NCI-H1048 (cell line): ENCODE measurements at places on chromosomes 1 and 21.

GRCh38 chr1:212621949-212622305 is 13.4 kb downstream of the ATF3 start:
- no peak for DNase-seq

GRCh38 chr1:224373008-224373590 is 16.4 kb downstream of the CNIH4 start:
- no peak for DNase-seq

- no peak for DNase-seq
These were observed 81.1 kb upstream of the GREM2 start for GRCh38 chr1:240693036-240693435.

DNA sequence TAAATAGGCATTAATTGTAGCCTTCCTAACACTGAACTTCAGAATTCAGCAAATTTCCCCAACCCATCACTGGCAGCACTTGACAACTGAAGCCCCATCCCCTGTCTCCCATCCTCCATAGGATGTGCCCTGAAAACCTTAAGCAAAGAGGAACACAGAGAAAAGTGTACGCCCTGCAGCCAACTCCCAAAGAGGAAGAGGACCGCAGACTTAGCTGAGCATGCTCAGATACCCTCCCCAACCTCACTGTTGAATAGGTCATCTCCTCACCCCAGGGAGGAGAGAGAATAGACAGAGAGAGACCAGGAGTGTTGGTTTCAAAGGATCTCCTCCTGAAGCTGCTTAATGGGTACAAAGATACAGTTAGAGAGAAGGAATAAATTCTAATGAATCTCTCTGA is 50.5 kb downstream of the CD2 start:
- no peak for DNase-seq

DNA sequence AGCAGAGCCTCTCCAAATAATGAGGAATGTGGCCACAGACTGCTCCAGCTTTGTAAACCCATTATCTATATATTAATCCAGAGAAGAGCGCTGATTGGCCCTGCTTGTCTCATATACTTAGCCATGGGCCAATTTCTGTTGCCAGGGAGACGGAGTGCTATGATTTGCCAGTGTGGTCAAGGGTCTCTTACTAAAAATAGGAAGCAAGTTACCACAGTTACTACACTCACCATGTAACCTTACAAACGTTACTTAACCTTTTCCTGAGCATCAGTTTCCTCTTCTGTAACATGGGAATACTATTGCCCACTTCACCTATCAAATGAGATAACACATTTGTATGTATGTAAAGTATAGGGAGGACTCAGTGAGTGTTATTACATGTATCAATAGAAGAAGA is 7.7 kb upstream of the S100A2 start:
- DNase-seq, result no peak

GRCh38 chr1:109250454-109251276 is 1.3 kb downstream of the CELSR2 start:
- DNase-seq, result no peak

DNA sequence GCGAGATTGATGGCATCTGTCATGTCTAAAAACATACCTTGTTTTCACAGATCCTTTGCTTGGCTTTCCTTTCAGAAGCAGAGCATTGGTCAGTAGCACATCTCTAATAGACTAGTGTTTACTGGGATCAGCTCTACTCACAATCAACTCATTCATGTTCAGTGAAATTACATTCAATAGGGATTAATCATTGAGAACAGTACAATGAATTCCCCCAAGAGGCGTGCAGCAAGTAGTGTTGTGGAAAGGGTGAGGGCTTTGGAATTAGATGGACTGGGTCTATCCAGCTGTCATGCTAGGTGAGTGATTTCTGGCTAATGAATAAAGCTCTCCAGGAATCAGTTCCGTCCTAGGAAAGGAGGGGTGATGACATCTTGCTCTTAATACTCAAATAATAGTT is 155.2 kb upstream of the COA6 start:
- no peak for DNase-seq

- no peak for DNase-seq
These were observed at the start of gene CLCA1 for GRCh38 chr1:86468501-86468977. TSS of gene CLCA1 (plus strand) at chr1:86468927. CDS start at chr1:86468972, 45 bp downstream.

- DNase-seq, result no peak
These were observed 54.5 kb downstream of the C8B start for GRCh38 chr1:56911098-56911938.

- no peak for DNase-seq
These were observed 272.2 kb downstream of the VAV3 start for GRCh38 chr1:107692580-107693345.

GRCh38 chr1:231162297-231162969 is 575 bp downstream of the TRIM67 start:
- DNase-seq, result no peak

DNA sequence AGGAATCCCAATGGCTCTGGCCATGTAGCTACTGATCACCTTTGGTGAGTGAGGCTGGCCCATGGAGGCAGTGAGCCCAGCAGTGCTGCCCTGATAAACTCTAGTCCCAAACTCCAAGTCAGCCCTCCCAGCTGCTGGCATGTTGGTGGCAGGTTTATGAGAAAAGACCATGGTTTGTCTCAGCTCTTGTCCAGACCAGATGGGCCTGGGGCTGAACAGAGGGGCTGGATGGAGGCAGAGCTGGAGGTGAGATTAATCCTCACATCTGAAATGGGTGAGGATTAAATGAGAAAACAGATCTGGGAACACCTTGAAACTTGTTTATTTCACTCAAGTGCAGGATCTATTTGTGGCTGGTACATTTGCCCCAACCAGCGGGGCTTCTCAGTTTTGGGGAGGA is 3.2 kb downstream of the TMEM269 start:
- DNase-seq, result no peak

DNA sequence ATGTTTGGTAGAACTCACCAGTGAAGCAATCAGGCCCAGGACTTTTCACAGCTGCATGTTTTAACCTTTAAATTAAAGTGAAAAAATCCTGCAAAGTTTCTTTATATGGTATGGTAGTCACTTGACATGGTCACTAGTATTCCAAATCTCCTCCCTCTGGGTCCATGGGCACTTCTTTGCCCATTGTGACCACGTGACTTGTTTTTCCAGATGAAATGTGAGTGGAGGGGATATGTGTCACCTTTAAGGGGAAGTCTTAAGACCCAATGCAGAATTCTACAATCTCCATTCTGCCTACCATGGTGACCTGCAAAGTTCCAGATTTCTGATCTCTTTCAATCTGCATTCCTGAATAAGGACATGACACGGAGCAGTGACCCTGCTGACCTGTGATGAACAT is 152.8 kb downstream of the C1orf21 start:
- DNase-seq, result no peak

DNA sequence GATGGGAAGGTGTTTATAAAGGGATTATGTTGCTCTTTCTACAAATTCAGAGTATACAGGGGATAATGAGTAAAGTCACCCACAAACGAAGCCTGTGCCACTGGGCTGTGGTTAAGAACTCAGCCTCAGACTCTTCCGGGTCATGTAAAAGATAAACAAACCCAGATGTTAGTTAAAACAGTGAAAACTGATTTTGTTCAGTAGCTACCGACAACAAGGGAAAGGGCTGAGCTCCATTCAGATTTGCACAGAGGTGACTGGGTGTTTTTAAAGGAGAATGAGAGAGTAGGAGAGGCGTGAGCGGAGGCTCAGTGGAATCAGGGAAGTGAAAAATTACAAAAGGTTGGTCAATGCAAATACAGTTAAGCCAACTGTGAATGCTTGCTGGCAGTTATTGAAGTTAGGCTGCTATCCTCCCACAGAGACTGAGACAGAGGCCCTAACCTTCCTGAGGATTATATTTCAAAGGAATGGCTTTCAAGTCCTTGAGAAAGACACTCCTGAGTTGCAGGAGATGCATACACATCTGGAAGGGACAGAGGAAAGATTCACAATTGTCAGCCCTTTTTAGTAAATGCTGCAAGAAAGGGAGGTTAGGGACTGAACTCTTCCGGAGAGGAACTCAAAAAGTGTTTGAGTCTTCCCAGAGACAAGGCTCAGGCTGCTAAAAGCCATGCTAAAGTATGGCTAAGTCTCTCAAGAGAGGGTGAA is 29.9 kb upstream of the SAMD13 start:
- DNase-seq, result no peak

DNA sequence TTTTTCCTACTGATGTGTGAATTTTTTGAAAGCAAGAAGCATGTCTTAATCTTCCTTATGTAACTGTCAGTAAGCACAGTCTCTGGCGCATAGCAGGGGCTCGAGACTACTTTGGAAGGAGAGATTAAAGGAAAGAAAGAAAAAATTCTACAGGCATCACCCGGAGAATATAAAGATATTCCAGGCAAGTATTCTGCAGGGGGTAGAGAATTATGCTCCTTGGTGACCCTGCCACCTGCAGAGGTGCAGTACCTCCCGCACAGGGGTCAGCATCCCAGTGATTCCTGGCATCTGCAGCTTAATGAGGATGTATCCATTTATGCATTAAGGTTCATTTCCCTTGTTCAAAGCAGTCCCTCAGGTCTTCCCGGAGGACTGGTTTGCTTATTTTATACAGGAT is 87.6 kb upstream of the WLS start:
- DNase-seq, result no peak

GRCh38 chr1:184973272-184974055 is 844 bp downstream of the NIBAN1 start:
- peak; percentile 27 for DNase-seq

DNA sequence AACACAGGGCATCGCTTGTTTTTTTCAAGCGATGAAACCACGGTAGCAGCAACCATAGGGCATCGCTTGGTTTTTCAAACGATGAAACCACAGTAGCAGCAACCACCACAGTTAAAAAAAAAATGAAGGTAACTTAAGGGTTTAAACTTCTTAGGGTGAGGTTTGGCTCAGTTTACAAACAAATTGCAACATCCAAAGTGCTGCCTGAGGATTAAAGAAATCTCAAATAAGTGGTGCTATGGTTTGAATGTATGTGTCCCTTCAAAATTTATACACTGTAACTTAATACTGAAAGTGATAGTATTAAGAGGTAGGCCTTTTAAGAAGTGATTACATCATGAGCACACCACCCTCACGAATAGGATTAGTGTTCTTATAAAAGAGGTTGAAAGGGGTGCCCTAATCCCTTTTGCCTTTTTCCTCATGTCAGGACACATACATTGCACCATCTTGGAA is 6.4 kb upstream of the GBP5 start:
- DNase-seq, result no peak

DNA sequence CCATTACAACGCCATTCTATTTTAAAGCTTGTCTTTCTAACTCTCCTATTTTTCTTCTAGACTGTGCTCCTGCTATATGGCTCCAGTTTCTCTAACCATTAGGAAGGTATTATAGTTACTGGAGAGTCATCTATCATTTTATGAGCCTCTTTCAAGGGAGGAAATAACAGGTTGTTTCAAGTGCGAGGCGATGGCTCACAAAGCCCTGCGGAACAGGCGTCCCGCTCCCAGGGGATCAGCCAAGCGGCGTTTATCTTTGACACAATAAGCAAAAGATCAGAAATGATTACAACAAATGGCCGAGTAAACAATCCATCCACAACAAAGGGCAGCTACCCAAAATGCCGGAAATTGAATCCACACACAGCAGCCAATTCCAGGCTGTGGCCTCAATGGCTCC is 249.5 kb upstream of the POU3F1 start:
- no peak for DNase-seq

DNA sequence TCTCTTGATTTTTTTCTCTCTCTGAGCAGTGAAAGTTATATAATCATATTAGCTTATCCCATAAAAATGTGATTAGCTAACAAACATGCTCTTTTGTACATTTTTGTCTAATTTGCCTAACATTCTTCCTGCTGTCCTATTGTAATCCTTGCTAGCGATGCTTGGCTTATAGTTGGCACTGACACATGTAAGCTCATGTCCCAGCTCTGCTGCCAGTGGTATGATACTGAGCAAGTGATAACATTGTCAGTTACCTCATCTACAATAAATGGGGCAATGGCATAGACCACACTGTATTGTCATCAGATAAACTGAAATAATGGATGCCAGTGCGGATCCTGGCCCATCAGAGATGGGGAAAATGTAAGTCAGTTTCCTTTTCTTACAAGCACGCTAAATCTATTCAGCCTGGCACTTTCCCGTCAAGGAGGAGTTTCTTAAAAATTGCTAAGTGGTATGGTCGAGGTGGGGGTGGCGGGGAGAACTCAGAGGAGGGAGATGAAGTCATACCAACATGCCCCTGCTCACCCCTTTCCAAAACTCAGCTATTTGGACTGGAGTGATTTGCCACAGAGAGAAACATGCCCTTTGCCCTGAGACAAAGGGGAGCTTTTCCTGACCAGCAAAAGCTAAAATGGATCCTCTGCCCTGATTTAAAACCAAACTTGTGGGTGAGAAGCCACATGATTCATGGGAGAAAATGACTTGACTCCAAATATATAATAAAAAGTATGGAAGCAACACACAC is 1.3 kb downstream of the FYB2 start:
- no peak for DNase-seq

GRCh38 chr1:24198766-24199165 is 11.7 kb upstream of the IFNLR1 start:
- no peak for DNase-seq

GRCh38 chr21:31928656-31929055 is 55.8 kb downstream of the HUNK start:
- no peak for DNase-seq

GRCh38 chr1:2277741-2278488 is 49.8 kb downstream of the SKI start:
- no peak for DNase-seq

- no peak for DNase-seq
These were observed 56.0 kb upstream of the RAP1A start for GRCh38 chr1:111563619-111564018.

DNA sequence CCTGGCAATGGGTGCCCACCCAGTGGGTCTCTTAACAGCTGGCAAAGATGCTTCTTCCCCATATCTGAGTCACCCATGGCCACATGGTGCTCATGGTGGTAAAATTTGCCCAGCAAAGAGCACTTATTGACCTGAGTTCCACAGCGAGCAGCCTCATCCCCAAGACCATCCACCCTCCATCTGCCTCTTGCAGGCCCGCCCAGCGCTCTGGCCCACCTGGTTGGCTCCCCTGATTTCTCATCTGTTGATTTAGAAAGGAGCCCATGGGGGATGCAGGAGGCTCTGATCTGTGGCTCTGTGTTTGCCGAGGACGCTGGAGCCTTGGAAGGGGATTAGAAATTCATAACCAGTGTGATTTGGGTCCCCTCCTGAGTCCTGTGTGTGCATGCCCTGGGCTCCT is 657.5 kb downstream of the PTPRU start:
- no peak for DNase-seq

- DNase-seq, result no peak
These were observed 3.4 kb downstream of the EGLN1 start for GRCh38 chr1:231418741-231419107.

DNA sequence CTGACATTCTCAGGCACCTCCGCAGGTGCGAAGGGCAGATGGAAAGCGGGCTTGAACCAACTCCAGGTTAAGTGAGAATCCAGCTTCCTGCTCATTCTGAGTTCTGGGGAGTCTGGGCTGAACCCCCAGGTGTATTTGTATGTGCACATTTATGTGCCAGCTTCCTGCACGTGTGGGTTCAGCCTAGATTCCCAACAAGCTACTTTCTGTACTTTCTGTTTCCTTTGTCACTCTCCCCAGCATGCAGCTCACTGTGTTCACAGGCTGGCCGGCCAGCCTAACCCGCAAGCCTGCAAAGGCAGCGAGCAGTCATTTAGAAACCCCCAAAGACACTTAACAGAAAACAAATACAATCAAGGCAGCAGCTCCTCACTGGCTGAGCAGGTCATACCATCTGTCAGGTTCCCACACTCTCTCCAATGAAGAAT is 1.3 kb upstream of the IL19 start:
- no peak for DNase-seq

- no peak for DNase-seq
These were observed 72.7 kb upstream of the ACTL8 start for GRCh38 chr1:17682400-17682799.

GRCh38 chr1:181350131-181350530 is 133.2 kb upstream of the CACNA1E start:
- no peak for DNase-seq

GRCh38 chr1:91783423-91784170 is 102.4 kb downstream of the TGFBR3 start:
- no peak for DNase-seq
